ENCODE measurements at places on chromosomes 11 and 22.
A peak's percentile ranks its signal among the peaks of the same experiment; 100 is the strongest.

GRCh38 chr11:19721176-19721575 lies 8.5 kb downstream of the NAV2 start:
- no peak for DNase-seq

GRCh38 chr11:24748261-24748660 lies 251.4 kb downstream of the LUZP2 start:
- no peak for DNase-seq

GRCh38 chr22:45344334-45344733 lies 34.6 kb downstream of the FAM118A start:
- DNase-seq: no peak

- DNase-seq: peak; percentile 49
These were observed 789 bp upstream of the NCF4 start for GRCh38 chr22:36860017-36860416.

- DNase-seq: no peak
These were observed 71.2 kb downstream of the HSD17B12 start for GRCh38 chr11:43751726-43752125.

GRCh38 chr22:33772745-33773144 lies 147.5 kb downstream of the LARGE1 start:
- no peak for DNase-seq

DNA sequence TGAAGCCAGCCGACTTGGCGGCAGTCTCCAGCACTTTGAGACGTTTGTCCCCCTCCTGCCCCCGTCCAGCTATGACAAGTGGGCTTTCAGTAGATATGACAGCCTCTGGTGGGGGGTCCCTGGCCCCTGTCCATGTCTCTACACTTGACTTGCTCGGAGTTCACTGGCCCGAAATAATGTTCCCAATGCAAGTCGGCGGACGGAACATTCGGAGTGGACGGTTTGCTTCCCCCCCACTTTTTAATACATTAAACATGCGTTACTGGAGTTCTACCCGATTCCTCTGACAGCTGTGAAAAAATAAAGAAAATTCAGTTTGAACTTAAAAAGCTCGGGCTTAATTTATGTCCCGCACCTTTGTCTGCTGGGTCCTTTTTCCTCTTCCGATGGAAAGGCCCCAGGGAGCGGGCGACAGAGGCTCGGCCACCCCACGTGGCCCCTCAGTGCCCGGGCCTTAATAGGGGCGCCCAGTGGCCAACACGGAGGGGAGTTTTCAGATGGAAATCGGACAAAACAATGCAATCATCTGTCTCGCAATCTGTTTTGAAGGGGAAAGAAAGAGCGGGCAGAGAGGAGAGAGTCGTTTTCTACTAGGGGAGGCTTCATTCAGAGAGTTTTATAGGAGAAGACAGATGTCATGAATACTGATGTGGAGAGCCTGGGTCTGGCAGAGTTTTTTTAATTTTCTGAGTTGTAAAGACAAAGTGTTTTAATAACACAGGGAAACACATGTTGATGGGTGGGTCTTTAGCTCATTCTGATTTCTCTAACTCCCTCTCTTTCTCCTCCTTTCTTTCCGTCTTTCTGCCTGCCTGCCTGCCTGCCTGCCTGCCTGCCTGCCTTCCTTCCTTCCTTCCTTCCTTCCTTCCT lies 50.2 kb downstream of the SMIM38 start:
- no peak for DNase-seq

- no peak for DNase-seq
These were observed 1.2 kb downstream of the YDJC start for GRCh38 chr22:21628386-21629254.

DNA sequence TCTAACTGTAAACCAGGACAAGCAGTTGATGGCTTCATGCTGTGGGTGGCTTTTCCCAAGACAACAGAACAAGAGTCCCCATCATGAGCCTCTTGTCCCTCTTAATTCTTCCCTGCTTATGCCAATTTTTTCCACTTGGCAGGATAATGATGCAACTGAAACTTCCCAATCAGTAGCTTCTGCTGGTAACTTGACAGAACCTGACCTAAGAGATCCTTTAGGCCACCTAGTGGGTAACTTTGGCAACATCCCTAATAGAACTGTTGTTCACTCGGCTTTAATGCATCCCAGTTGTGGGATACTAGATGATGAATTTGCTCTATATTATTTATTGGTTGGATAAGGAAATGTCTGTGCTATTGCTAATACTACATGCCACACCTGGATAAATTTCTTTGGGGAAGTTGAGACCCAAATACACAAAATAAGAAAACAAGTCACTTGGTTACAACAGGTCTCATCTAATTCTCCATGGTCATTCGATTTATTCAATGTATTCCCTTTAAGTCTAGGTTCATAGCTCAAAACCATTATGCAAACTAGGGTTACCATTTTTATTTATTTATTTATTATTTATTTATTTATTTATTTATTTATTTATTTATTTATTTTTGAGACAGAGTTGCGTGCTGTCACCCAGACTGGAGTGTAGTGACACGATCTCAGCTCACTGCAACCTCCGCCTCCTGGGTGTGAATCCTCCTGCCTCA lies 41.4 kb upstream of the NFAM1 start:
- DNase-seq: peak; percentile 53

GRCh38 chr22:33461698-33462434 lies 403.7 kb upstream of the SYN3 start:
- DNase-seq: peak; percentile 28

GRCh38 chr22:50082961-50083461 lies 2.2 kb downstream of the MLC1 start:
- DNase-seq: peak; percentile 49

DNA sequence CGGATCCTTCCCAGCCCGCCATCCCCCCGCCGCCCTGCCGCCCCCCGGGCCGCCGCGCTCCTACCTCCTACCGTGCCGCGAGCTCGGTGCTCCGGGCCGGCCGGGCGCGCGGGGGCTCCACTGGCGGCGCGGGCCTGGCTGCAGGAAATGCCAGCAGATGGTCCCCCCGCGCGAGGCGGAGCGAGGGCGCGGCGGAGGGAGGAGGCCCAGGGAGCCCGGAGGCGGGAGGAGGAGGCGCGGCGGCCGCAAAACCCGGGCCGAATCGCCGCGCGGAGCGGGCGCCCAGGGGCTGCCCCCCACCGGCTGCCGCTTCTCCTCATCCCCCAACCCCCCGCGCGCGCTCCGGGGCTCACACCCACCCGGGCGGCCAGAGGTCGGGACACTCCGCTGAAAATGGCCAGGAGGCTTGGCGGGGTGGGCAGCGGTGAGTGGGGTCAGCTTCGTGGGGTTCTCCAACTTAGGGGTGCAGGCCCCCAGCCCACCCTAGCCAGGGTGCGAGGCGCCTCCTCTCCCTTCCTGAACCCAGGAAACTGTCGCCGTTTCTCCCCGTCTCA lies at the start of gene OSBPL5:
OSBPL5 (minus strand) TSS at position 159 of the 554 bp plus-strand sequence. CDS start 36,162 bp downstream, outside the sequence.
- peak; percentile 42 for DNase-seq

DNA sequence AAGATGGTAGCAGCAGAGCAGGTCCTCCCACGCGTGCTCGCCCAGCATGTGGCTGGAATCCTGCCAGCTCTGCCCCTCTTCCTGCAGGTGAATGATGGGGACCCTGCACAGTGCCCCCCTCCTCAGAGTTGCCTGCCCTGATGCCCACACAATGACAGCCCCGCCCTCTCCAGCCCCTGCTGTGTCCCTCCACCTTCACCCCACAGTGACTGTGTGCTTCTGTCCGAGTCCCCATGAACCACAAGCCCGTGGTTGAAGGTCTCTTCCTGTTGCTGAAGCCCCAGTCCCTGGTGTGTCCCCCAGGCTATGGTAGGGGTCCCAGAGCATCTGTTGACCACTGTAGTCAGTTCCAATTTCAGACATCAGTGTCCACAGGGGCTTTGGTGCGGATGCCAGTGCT lies 71.0 kb downstream of the BRD1 start:
- no peak for DNase-seq

- DNase-seq: no peak
These were observed 22.8 kb downstream of the PITPNB start for GRCh38 chr22:27896245-27896644.

GRCh38 chr11:19714387-19715363 lies 2.0 kb downstream of the NAV2 start:
- DNase-seq: peak; percentile 19

- no peak for DNase-seq
These were observed 309.7 kb upstream of the MTNR1B start for GRCh38 chr11:92659793-92660192.

GRCh38 chr11:30992513-30992849 lies 377.1 kb downstream of the DCDC1 start:
- no peak for DNase-seq

GRCh38 chr22:38524429-38524828 lies 18.3 kb upstream of the DDX17 start:
- no peak for DNase-seq

DNA sequence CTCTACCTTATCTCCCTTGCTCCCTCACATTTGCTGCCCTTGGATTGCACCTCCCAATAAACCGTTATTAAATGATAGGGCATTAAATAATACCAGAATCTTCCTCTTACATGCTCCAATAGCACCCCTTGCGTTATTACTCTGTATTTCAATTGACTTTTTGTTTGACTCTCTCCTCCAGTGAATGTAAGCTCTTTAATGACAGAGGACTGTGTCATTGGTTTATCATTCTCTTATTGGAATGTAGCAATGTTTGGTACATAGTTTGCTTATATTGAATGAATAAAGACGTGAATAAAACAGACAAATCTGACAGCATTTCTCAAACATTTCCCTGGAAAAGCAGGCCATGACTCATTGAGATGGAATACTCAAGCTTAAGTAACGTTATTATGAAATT lies 8.7 kb upstream of the MPEG1 start:
- peak; percentile 64 for DNase-seq

GRCh38 chr11:43250309-43250708 lies 61.5 kb upstream of the API5 start:
- DNase-seq: no peak

DNA sequence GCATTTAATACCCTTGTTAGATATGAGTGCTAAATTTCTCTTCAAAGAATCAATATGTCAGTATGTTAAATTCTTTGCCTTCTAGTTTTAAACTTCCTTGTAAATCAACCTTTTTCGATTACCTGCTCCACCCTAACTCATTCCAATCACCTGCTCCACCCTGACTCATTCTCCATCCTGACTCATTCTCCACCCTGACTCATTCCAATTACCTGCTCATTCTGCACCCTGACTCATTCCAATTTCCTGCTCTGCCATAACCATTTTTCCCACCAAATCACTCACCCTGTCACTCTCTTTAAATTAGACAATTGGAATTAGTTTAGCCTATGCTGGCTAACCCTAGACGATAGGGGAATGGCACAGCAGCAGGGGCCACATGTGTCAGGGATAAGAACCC lies 519.5 kb upstream of the LRRC4C start:
- DNase-seq: peak; percentile 81

GRCh38 chr11:30046578-30046945 lies 29.7 kb upstream of the KCNA4 start:
- no peak for DNase-seq

- peak; percentile 24 for DNase-seq
These were observed 193.9 kb downstream of the KIF18A start for GRCh38 chr11:27914080-27914479.

DNA sequence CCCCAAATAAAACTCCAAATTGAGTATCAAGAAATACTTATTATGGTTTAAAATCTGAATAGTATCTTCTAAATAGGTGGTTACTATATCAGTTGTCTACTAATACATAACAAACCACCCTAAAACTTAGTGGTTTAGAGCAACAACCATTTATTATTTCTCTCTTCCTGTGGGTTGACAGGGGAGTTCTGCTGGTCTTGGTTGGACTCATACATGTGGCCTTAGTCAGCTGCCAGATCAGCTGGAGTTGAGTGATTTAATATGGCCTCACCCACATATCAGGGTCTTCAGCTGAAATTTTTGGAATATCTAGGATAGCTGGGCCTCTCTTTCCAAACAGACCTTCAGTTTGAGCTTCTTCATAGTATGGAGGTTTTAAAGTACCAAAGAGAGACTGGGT lies 34.5 kb downstream of the C11orf65 start:
- peak; percentile 6 for DNase-seq

- DNase-seq: peak; percentile 68
These were observed 19.1 kb upstream of the OOSP1 start for GRCh38 chr11:59918987-59919589.

- no peak for DNase-seq
These were observed 27.6 kb upstream of the BAIAP2L2 start for GRCh38 chr22:38137876-38138687.

DNA sequence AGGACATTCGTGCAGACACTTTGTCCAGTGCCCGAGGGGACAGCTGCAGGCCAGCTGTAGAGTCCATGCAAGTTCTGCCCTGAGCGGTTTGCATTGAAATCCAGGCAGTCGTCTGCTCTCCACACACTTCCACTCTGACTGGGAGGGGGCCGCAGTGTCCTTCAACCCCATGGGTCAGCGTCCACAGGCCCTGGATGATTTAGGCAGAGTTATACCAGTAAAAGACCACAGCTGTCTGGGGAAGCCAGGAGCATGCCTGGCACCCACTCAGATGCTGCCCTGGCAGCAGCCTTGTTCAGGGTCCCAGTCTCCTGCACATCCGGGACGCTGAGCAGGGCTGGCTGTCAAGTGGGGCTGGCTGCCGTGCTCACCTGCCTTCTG lies 26.5 kb downstream of the KRTAP5-5 start:
- no peak for DNase-seq

GRCh38 chr22:23037429-23038333 lies 32.6 kb upstream of the GNAZ start:
- no peak for DNase-seq

- DNase-seq: no peak
These were observed 142.4 kb downstream of the MPPED1 start for GRCh38 chr22:43554259-43554636.

DNA sequence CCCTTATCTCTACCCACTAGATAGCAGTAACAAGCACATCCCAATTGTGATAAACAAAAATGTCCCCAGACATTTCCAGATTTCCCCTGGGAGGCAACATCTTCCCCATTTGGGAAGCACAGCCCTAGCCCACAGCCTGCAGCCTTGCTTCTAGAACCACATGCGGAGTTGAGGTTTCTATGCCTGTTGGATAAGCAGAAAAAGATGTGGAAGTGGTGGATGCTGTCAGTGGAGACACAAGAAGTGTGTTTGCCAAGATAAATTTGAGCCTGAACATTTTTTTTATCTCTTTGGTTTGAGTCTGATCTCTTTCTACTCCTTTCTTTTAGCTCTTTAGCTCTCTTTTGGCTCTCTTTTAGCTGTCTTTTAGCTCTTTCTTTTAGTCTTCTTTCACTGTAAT lies 884.5 kb downstream of the NTM start:
- DNase-seq: no peak

- no peak for DNase-seq
These were observed 36.1 kb downstream of the FLRT1 start for GRCh38 chr11:64071849-64072248.

- no peak for DNase-seq
These were observed 33.1 kb downstream of the HIPK3 start for GRCh38 chr11:33290319-33290718.

GRCh38 chr11:14082338-14082737 lies 119.8 kb downstream of the SPON1 start:
- no peak for DNase-seq

Data from mammary epithelial cell (primary cell).